ENCODE measurements at places on chromosomes 7 and 10. TPM values are rescaled to one million over a fixed set of nuclear protein-coding genes. Genes with fewer than 3 reads are reported as not detected.

DNA sequence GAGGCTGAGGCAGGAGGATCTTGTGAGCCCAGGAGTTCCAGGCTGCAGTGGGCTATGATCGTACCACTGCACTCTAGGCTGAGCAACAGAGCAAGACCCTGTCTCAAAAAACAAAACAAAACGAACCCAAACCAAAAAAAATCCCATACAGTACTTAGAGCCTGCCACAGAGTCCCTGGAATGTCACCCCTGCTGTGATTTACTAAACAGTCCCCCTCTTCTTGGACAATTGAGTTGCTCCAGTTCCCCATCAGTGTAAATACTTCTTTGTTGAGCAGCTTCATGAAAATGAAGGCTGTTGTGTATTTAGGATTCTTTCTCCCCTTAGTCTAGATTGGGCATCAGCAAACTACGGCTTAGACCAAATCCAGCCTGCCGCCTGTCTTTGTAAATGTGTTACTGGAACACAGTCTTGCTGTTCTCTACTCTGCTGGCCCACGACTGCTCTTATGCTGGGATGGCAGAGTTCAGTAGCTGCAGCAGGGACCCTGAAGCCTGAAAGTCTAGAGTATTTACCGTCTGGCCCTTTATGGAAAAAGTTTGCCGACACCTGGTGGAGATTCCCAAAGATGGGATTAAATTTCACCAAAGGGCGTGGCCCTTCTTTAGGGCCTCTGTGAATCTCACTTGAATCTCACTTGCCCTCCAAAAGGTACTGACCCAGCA, 57.8 kb downstream of the PALD1 start:
- no peak for DNase-seq

DNA sequence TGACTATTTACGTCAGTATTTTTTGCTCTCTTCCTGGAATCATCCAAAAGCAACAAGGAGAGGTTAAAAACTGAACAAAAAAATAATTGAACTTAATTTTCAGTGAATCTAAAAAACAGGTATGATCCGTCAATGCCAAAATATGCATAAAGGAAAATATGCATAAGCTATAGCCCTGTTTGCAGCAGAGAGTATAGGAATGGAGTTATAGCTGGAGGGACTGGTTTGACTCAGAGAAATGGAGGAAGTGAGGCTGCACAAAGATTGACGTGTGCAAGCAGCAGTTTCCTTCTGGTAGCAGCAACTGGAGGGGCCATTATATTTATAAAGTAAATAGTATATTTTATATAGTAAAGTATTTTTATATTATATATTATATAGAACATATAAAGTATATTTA, 37.1 kb downstream of the GNG11 start:
- DNase-seq: no peak

DNA sequence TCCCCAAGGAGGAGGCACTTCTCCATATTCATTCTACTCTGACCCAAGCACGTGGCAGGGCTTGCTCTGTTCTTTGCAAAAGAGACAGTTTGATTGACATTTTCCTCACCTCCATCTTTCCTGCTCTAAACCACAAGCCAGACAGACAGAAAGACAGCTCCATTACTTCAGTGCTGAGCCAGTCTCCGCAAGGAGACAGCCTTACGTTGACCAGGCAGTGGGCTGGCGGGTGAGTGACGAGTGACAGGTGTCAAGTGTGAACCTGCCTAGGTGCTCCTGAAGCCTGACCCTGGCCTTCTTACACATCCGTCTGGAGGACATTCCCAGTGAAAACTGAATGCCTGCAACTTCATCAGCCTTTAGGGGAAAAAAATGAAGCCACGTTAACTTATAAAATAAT, 314.6 kb downstream of the TNS3 start:
- no peak for DNase-seq

DNA sequence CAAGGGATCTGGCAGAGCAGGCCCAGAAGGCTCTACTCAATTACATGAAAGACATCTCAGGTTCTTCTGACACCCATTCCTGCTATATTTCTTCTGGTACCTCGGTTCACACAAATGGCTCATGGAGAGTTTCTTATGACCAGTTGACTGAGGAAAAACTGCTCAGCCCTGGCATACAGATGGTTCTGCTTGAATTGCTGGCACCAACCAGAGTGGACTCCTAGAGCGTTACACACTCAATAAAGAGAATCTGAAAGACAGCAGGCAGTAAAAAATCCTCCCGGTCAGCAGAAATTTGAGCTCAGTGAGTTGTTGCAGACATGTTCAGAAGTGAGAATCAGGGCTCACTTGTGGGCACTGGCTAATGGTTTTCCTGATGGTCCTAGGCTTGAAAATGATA, 434.4 kb downstream of the TCERG1L start:
- DNase-seq: no peak

DNA sequence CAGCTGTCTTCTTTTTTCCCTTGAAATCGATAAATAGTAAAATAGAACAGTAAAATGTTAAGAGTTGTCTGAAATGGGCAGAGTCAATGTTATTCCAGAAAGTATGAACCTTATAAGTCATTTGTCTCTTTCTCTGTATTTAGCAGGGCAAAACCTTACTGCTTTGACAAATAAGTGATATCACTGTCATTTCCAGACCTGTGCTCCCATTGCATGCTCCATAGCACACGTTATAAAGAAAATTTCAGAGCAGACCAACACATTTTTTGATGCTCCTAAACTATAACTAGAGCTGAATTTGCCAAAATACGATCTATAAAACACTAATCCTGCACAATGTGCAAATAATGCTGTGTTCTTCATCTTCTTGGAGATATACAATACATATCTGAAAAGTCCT, 1.1 kb downstream of the A1CF start:
- DNase-seq: no peak

GRCh38 chr10:30542895-30543288, 86.7 kb downstream of the LYZL2 start:
- DNase-seq: no peak

- no peak for DNase-seq
These were observed 27.7 kb downstream of the ADGRA1 start for GRCh38 chr10:133115453-133115842.

GRCh38 chr10:104220522-104220921, 11.6 kb downstream of the CFAP43 start:
- DNase-seq: no peak

DNA sequence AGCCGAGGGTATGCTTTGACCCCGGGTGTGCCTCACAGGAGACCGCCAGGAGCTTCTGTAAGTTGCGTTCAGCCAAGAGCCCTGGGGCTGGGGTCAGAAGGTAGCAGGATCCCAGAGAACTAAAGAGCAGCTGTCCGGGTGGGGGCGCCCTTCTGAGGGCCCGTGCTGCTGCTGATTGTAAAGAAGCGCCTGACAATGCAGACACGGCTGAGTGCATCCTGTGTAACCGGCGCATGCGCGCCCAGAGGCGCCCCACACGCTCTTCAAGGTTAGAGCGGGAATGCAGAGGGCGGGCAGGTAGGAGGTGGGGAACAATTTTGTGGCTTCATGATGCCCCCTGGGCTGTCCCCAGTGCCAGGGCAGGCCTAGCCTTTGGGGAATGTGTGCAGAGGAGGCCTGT, 210.2 kb upstream of the CTBP2 start:
- peak; percentile 30 for DNase-seq

- DNase-seq: no peak
These were observed 31.9 kb upstream of the HPS1 start for GRCh38 chr10:98478430-98479222.

GRCh38 chr7:67343572-67343971, 346.9 kb downstream of the TYW1 start:
- no peak for DNase-seq

The CUBN gene
- total RNA-seq: 1.3 TPM

The UNC5B gene
- total RNA-seq: 17.0 TPM

The OR6B1 gene
- not detected for total RNA-seq
